Neural crest cell (in vitro differentiated cells): ENCODE measurements at places on chromosomes 1 and 21. TPM values are rescaled to one million over a fixed set of nuclear protein-coding genes. Genes with fewer than 3 reads are reported as not detected.

DNA sequence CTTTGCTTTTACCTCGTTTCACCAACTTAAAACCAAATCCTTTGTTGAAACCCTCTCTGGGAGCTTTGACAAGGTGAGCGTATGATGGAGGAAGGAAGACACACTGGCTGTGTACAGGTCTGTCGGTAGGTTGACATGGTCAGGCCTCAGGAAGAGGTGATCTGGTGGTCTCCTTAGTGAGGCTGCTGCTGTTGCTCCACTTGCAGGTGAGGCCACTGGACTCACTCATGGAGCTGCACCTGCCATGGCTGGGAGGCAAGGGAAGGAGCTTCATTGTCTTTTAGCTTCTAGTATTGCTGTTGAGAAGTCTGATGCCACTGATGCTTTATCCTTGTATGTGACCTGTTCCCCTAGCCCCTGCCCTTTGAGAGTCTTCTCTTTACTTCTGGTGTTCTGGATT, 35.7 kb downstream of the TENT5C start:
- H3K27me3 ChIP-seq: no peaks in the 10 kb centered on the region
- H3K36me3 ChIP-seq: no peaks in the 10 kb centered on the region
- no peak overlapping the region for H3K4me3 ChIP-seq

- DNase-seq: no peak
- peaks cover 24% of the 10 kb centered on the region for H3K27me3 ChIP-seq
Measured at GRCh38 chr1:224333939-224334786, 4.2 kb upstream of the NVL start.

DNA sequence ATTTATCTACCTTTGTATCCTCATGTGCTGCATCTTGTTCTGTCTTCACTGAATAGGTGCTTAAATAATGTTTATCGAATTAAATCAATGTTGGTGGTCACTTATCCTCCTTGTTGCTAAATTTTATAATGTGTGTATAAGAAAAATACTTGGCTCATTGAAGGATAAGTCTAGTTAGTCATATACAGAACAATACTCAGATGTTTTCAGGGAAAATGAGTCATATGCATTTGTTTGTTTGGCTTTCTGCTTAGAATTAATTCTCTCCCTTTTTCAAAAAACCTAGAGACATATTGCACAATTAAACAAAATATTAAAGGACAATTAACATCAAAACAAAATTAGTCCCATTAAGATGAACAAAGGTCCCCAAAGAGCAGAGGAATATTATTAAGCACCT, 89.0 kb downstream of the UBE2U start:
- no peak overlapping the region for H3K27ac ChIP-seq
- H3K4me3 ChIP-seq: no peak overlapping the region
- H3K4me1 ChIP-seq: no peaks in the 10 kb centered on the region
- no peak for DNase-seq
- H3K27me3 ChIP-seq: no peaks in the 10 kb centered on the region

GRCh38 chr21:45570826-45571601, 28.8 kb upstream of the SLC19A1 start:
- no peak overlapping the region for H3K4me3 ChIP-seq
- DNase-seq: no peak
- H3K4me1 ChIP-seq: peaks cover 23% of the 10 kb centered on the region
- H3K27ac ChIP-seq: no peak overlapping the region
- H3K36me3 ChIP-seq: no peaks in the 10 kb centered on the region

DNA sequence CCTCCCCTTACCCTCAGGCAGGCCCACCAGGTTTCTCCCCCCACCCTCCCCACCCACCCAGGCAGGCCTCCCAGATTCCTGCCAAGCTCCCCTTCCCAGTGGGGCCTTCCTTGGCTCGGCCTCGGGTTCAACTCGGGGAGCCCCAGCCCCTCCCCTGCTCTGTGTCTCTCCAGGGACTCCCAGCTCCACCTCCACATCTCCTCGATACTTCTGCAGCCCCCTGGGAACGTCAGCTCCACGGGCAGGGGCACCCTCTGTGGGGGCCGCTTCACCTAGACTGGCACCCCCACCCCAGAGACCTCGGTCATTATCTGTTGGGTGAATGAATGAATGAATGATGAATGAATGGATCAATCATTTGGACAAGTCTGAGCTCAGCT, 775 bp downstream of the MMEL1 start:
- no peak overlapping the region for H3K4me3 ChIP-seq
- peaks cover 3% of the 10 kb centered on the region for H3K36me3 ChIP-seq
- H3K4me1 ChIP-seq: peaks cover 4% of the 10 kb centered on the region
- no peak overlapping the region for H3K27ac ChIP-seq
- H3K27me3 ChIP-seq: peaks cover 47% of the 10 kb centered on the region

ZBTB7B gene
- total RNA-seq: 5.9 and 6.9 TPM in 2 replicates

- H3K4me1 ChIP-seq: peaks cover 5% of the 10 kb centered on the region
- no peaks in the 10 kb centered on the region for H3K27me3 ChIP-seq
- H3K4me3 ChIP-seq: no peak overlapping the region
- peaks cover under 1% of the 10 kb centered on the region for H3K36me3 ChIP-seq
Measured at GRCh38 chr1:113534130-113534817, 144.0 kb downstream of the MAGI3 start.

TESK2 gene
- total RNA-seq: 1.8 and 1.9 TPM in 2 replicates

DNA sequence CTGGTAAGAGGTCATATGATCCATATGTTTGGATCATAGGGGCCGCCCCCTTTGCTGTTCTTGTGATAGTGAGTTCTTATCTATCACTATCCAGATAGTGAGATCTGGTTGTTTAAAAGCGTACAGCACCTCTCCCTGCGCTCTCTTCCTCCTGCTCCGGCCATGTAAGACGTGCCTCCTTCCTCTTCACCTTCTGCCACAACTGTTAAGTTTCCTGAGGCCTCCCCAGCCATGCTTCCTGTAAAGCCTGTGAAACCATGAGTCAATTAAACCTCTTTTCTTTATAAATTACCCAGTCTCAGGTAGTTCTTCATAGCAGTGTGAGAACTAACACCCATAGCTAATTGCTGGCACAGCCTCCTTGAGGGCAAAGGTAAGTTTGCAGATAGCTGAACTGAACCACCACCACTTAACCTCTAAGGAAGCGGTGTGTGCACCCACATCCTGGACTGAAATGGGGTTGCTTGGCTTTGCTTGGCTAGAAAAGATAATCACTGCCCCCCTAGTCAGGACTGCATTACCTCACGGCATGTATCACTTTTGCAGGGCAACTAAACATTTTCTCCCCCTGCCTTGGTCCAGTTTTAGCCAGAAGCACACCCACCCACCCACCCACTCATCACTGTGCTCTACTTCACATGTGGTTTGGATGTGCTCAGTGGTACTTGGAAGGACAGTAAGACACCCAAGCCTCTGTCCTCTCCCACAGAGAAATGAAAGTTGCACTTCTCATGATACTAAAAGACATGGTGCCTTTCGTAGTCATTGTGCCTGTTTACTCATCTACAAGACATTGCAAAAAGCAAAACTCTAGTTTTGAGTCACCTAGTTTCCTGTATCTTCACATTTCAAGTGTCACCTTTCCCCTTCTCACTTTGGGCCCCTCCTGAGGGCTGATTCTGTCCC, 23.1 kb upstream of the PTAFR start:
- no peaks in the 10 kb centered on the region for H3K27me3 ChIP-seq
- H3K4me3 ChIP-seq: no peak overlapping the region
- peaks cover 10% of the 10 kb centered on the region for H3K36me3 ChIP-seq
- peaks cover 3% of the 10 kb centered on the region for H3K4me1 ChIP-seq

- H3K27ac ChIP-seq: no peak overlapping the region
- no peak for DNase-seq
- peaks cover 2% of the 10 kb centered on the region for H3K36me3 ChIP-seq
- H3K4me3 ChIP-seq: peak overlapping the region; percentile 92
- peaks cover 18% of the 10 kb centered on the region for H3K4me1 ChIP-seq
Measured at GRCh38 chr1:2393471-2393877, 1.8 kb downstream of the RER1 start.

- H3K36me3 ChIP-seq: no peaks in the 10 kb centered on the region
- H3K27me3 ChIP-seq: no peaks in the 10 kb centered on the region
- no peaks in the 10 kb centered on the region for H3K4me1 ChIP-seq
Measured at GRCh38 chr1:186708694-186709097, 28.5 kb upstream of the PTGS2 start.

DNA sequence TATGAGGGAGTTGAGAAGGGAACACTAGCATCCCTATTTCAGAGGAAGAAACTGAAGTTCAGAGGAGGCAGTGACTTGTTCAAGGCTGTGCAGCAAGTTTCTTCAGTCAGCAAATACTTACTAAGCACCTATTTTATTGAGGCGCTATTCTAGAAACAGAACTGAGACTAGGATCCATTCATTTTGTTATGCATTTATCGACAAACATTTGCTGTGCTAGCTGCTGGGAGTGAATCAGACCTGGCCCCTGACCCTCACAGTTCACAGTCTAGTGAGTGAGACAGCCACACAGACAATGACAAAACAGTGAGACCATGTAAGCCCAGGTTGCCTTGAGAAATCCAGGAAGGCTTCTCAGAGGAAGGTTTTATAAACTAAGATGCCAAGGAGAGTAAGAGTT, 28.2 kb downstream of the TRIM62 start:
- H3K4me1 ChIP-seq: peaks cover 65% of the 10 kb centered on the region
- no peaks in the 10 kb centered on the region for H3K27me3 ChIP-seq
- no peak for DNase-seq
- H3K4me3 ChIP-seq: no peak overlapping the region
- H3K36me3 ChIP-seq: peaks cover 4% of the 10 kb centered on the region

- no peaks in the 10 kb centered on the region for H3K36me3 ChIP-seq
- H3K4me3 ChIP-seq: no peak overlapping the region
- H3K4me1 ChIP-seq: no peaks in the 10 kb centered on the region
- no peak for DNase-seq
Measured at GRCh38 chr1:206905295-206906164, 8.3 kb downstream of the IL24 start.

DNA sequence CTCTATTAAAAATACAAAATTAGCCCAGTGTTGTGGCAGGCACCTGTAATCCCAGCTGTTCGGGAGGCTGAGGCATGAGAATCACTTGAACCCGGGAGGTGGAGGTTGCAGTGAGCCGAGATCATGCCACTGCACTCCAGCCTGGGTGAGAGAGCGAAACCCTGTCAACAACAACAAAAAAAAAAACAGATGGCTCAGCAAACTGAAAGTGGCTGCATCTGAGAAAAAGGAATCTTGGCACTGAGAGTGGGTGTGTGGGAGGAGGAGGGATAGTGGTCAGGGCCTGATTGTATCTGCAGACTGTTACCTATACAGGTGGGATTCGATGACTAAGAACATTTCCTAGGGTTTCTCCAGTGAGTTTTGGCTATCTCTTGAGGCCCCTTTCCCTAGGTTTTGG, 122.2 kb upstream of the BARHL2 start:
- H3K4me3 ChIP-seq: no peak overlapping the region
- H3K27me3 ChIP-seq: peaks cover 77% of the 10 kb centered on the region
- peaks cover 27% of the 10 kb centered on the region for H3K4me1 ChIP-seq
- H3K36me3 ChIP-seq: no peaks in the 10 kb centered on the region
- no peak for DNase-seq
- H3K27ac ChIP-seq: no peak overlapping the region

ST6GALNAC3 gene
- 19.4 and 22.0 TPM in 2 replicates for total RNA-seq

ADCY10 gene
- 0.66 TPM in 1 of 2 replicates, not detected in the other for total RNA-seq

DNA sequence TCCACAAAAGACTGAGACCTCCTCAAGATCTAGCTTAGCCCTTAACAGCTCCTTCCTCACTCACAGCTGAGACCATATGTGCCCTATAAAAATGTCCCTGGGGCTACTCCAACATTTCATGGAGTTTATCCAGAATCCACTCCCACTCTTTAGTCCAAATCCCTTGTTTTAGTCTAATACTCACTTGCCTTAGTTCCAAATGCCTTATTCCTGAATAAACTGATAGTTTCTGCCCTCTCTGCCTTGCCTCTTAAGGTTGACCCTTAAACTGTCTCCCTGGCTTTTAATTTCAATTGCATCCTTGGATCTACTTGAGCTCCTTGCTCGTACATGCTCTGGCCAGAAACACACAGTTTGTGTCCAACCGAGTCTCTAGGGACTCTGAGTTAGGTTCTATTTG, 47.3 kb upstream of the LYPLAL1 start:
- no peak overlapping the region for H3K27ac ChIP-seq
- no peak for DNase-seq
- no peaks in the 10 kb centered on the region for H3K4me1 ChIP-seq

DNA sequence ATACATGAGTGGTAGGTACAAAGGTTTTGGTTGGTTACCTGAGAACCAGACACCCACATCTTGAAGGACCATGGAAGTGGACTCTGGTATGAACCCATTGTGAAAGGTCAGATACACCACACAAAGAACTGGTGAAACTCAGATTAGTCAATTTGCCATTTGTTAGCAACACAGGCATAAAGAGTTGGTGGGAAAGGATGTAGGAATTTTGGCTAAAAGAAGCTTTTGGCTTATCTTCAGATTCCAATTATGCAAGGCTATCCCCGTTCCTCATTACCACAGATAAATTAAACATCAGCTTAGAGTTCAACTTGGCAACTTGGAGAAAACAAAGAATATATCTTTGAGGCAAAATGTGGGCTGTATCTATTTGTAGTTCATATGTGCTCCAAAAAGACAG, 87.0 kb upstream of the IRF2BP2 start:
- H3K27ac ChIP-seq: no peak overlapping the region
- H3K4me3 ChIP-seq: no peak overlapping the region
- DNase-seq: no peak
- no peaks in the 10 kb centered on the region for H3K27me3 ChIP-seq
- no peaks in the 10 kb centered on the region for H3K36me3 ChIP-seq
- H3K4me1 ChIP-seq: peaks cover 15% of the 10 kb centered on the region

- H3K4me3 ChIP-seq: no peak overlapping the region
- no peak overlapping the region for H3K27ac ChIP-seq
- no peaks in the 10 kb centered on the region for H3K4me1 ChIP-seq
- no peak for DNase-seq
- H3K27me3 ChIP-seq: peaks cover 17% of the 10 kb centered on the region
- H3K36me3 ChIP-seq: no peaks in the 10 kb centered on the region
Measured at GRCh38 chr1:46810596-46810995, 11.8 kb downstream of the CYP4B1 start.

DNA sequence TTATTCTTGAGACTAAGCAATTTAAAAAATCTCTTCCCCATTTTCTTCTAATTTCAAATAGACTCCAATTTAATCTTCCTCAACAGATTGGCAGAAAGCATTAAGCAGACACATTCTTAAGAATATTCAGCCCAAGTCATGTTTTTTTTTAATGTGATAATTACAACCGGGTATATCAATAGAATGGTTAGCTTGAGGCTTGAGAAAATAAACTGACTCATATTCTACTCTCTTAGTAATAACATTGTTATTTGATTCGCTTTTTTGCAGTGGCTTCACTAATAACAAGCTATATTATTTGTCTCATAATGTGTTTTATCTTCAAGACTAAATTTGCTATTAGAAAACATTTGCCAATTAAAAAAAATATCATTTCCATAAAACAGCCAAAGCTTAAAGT, 488.6 kb upstream of the RGS18 start:
- H3K27ac ChIP-seq: no peak overlapping the region
- H3K4me3 ChIP-seq: no peak overlapping the region
- no peaks in the 10 kb centered on the region for H3K27me3 ChIP-seq

IFI44L gene
- total RNA-seq: 0.05 TPM in 1 of 2 replicates, not detected in the other

DNA sequence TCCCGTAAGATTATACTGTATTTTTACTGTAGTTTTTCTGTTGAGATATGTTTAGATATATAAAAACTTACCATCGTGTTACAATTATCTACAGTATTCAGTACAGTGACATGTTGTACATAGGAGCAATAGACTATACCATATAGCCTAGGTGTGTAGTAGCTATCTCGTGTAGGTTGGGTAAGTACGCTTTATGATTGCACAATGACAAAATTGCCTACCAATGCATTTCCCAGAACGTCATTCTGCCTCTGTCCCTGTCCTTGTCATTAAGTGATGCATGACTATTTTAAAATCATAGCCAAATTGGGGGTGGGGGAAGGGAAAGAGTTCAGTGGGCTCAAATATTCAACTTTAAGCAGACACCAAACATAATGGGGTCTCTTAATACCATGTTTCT, 233.8 kb upstream of the TMEM51 start:
- H3K27ac ChIP-seq: no peak overlapping the region
- no peak overlapping the region for H3K4me3 ChIP-seq
- peaks cover 3% of the 10 kb centered on the region for H3K4me1 ChIP-seq
- no peak for DNase-seq
